ENCODE measurements at places on chromosomes 12 and 14. TPM values are rescaled to one million over a fixed set of nuclear protein-coding genes. Genes with fewer than 3 reads are reported as not detected.

GRCh38 chr12:15608941-15609340 lies 180.2 kb downstream of the EPS8 start:
- H3K27ac ChIP-seq, result no peak overlapping the region
- DNase-seq, result no peak
- H3K36me3 ChIP-seq, result peaks cover under 1% of the 10 kb centered on the region

DNA sequence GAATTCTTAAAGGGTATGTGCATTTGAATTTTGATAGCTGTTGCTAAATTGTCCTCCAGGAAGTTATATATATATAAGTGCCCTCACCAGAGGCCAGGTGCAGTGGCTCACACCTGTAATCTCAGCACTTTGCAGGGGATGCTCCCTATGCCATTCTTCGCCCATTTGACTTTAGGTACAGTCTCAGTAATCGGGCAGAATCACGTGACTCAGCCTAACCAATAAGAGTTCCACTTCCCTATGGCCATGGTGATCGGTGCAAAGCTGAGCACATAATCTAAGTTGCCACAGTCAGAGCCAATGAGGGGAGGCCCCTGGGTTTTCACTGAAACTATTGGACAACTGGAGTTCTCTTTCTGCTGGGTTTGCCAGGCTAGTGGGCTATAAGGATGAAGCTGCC lies 274.6 kb upstream of the TBX3 start:
- no peaks in the 10 kb centered on the region for H3K36me3 ChIP-seq
- DNase-seq, result no peak
- 0 out of 2 replicates have a peak, but pooled peaks cover 2% of the 10 kb centered on the region for H3K27me3 ChIP-seq
- no peak overlapping the region for H3K27ac ChIP-seq
- no peak overlapping the region for H3K4me3 ChIP-seq
- no peaks in the 10 kb centered on the region for H3K4me1 ChIP-seq

DNA sequence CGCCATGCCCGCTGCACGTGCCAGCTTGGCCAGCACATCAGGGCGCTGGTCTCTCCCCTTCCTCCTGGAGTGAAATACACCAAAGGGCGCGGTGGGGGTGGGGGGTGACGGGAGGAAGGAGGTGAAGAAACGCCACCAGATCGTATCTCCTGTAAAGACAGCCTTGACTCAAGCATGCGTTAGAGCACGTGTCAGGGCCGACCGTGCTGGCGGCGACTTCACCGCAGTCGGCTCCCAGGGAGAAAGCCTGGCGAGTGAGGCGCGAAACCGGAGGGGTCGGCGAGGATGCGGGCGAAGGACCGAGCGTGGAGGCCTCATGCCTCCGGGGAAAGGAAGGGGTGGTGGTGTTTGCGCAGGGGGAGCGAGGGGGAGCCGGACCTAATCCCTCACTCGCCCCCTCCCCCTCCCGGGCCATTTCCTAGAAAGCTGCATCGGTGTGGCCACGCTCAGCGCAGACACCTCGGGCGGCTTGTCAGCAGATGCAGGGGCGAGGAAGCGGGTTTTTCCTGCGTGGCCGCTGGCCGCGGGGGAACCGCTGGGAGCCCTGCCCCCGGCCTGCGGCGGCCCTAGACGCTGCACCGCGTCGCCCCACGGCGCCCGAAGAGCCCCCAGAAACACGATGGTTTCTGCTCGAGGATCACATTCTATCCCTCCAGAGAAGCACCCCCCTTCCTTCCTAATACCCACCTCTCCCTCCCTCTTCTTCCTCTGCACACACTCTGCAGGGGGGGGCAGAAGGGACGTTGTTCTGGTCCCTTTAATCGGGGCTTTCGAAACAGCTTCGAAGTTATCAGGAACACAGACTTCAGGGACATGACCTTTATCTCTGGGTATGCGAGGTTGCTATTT lies 914 bp upstream of the CCND2 start:
- H3K27ac ChIP-seq, result no peak overlapping the region
- H3K4me1 ChIP-seq, result peaks cover 3% of the 10 kb centered on the region
- H3K27me3 ChIP-seq, result no peaks in the 10 kb centered on the region

DNA sequence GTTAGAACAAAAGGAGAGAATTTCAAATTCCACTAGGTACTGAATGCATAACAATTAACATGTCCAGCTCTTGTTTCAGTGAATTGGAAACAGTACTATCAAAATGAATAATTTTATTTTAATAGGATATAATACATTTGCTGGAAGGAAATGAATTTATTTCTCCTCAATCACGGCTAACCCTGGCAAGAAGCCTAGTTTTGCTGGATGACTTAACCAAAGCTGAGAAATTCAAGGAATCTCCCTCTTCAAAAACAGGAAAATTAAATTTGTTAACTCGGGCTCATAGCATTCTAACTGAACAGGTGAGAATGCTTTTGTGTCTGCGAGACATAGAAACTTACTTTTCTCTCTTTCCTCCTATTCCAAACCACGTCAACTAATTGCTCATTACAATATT lies 163.5 kb upstream of the NEDD1 start:
- no peaks in the 10 kb centered on the region for H3K36me3 ChIP-seq
- no peaks in the 10 kb centered on the region for H3K27me3 ChIP-seq
- DNase-seq, result no peak
- no peak overlapping the region for H3K4me3 ChIP-seq
- H3K4me1 ChIP-seq, result no peaks in the 10 kb centered on the region
- no peak overlapping the region for H3K27ac ChIP-seq

DNA sequence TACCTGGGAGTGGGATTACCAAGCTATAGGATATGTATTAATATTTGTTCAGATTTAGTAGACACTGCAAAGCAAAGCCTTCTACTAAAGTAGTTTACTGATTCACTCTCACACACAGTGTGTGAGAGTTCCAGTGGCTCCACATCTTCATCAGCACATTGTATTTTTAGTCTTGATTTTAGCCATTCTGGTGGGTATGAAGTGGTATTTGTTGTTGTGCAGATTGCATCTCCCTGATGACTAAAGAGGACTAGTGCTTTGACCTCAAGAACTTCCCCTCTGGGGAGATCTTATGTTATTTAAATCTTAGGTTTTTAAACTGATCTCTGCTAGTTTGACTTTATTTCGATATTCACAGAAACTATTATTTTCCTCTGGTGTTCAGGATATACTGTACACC lies 479.7 kb upstream of the RGS6 start:
- peaks cover 6% of the 10 kb centered on the region for H3K36me3 ChIP-seq
- DNase-seq, result no peak
- H3K27me3 ChIP-seq, result no peaks in the 10 kb centered on the region
- no peak overlapping the region for H3K4me3 ChIP-seq
- no peaks in the 10 kb centered on the region for H3K4me1 ChIP-seq

- H3K27ac ChIP-seq, result no peak overlapping the region
- DNase-seq, result peak; percentile 54
- no peaks in the 10 kb centered on the region for H3K4me1 ChIP-seq
- no peaks in the 10 kb centered on the region for H3K36me3 ChIP-seq
Observed at GRCh38 chr12:80512781-80513180, 68.7 kb downstream of the PTPRQ start.

GRCh38 chr12:129208566-129208965 lies 355.3 kb downstream of the GLT1D1 start:
- no peaks in the 10 kb centered on the region for H3K27me3 ChIP-seq

GRCh38 chr12:66767536-66767935 lies 88.7 kb upstream of the GRIP1 start:
- no peak overlapping the region for H3K4me3 ChIP-seq
- no peaks in the 10 kb centered on the region for H3K27me3 ChIP-seq
- H3K27ac ChIP-seq, result no peak overlapping the region
- DNase-seq, result no peak

- DNase-seq, result no peak
- H3K27ac ChIP-seq, result no peak overlapping the region
- H3K27me3 ChIP-seq, result no peaks in the 10 kb centered on the region
- no peak overlapping the region for H3K4me3 ChIP-seq
Observed at GRCh38 chr12:127675936-127676335, 591.0 kb upstream of the TMEM132C start.

DNA sequence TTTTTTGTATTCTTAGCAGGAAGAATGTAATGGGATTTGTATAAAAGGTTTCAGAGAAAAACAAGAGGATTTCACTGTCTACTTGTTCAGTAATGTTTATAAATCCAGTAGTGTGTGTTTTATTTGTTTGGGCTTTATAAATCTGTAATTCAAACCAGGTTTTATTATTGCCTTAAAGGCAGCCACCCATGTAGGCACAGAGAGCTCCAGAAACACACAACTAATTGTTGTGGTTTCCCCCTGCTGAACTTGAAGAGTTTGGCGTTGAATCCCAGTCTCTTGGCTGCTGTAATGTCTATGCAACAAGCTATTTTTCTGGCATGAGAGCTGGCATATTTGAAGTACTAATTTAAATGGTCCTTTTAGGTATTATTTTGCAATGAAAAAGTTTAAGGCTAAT lies 63.4 kb upstream of the SLCO1C1 start:
- H3K4me1 ChIP-seq, result peaks cover 9% of the 10 kb centered on the region
- H3K36me3 ChIP-seq, result peaks cover 3% of the 10 kb centered on the region
- no peak for DNase-seq
- no peak overlapping the region for H3K27ac ChIP-seq
- no peak overlapping the region for H3K4me3 ChIP-seq

POTEG gene
- total RNA-seq, result not detected

FZD10 gene
- 0.55 TPM for total RNA-seq

PZP gene
- total RNA-seq, result not detected

RNF212B gene
- total RNA-seq, result 0.39 TPM

SERPINA12 gene
- not detected for total RNA-seq
